Immature natural killer cell (primary cell): ENCODE measurements at places on chromosomes 16 and 17. TPM values are rescaled to one million over a fixed set of nuclear protein-coding genes. Genes with fewer than 3 reads are reported as not detected.

SEPTIN12 gene
- polyA plus RNA-seq, result not detected

CIITA gene
- 2.4 TPM for polyA plus RNA-seq

NKIRAS2 gene
- polyA plus RNA-seq, result 33.6 TPM

NETO2 gene
- 0.34 TPM for polyA plus RNA-seq

SMPD3 gene
- polyA plus RNA-seq, result 7.5 TPM

LONP2 gene
- polyA plus RNA-seq, result 9.7 TPM

FMNL1 gene
- 66.7 TPM for polyA plus RNA-seq

DNA sequence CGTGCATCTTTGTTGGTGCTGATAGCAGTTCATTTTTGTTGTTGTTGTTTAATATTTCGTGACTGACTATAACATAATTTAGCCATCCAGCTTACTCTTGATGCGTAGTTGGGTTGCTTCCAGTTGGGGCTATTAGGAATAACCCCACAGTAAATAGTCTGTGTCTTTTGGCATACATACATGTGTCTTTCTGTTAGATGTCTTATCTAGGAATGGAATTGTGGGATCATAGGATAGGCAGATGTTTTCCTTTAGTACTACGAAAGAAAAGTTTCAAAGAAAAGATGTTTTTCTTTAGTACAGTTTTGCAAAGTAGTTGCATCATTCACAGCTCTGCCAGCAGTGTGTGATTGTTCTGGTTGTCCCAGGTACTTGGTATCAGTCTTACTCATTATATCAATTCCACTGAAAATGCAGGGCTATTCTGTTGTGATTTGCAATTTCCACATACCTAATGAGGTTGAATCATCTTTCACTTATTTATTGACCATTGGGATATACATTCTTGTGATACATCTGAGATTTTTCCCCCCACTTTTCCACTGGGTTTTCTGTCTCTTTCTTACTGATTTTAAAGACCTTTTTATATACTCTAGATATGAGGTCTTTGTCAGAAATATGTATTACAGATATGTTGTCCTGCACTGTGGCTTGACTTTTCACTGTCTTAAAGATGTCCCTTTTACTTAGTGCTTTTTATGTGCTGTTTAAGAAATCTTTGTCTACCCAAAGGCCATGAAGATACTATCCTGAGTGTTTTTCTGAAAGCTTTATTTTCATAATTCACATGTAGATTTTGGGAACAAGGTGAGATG, 173.3 kb downstream of the MRTFB start:
- DNase-seq, result no peak

GRCh38 chr16:68081861-68082628, 3.1 kb upstream of the NFATC3 start:
- DNase-seq, result no peak

DNA sequence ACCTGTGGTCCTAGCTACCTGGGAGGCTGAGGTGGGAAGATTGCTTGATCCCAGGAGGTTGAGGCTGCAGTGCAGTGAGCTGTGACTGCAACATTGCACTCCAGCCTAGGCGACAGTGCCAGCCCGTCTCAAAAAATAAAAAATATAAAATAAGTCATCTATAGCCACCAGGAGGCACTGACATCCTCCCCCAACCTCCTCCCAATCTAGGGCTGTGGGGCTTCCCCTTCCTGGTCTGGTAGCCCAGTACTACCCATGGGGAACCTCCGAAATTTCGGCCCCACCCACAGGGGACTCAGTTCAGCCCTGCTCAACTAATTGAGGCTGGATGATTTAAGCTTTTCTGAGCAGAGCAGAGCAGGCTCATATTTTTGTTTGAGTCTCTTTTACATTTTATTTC, 3.2 kb downstream of the ZSCAN10 start:
- DNase-seq, result peak; percentile 62

DNA sequence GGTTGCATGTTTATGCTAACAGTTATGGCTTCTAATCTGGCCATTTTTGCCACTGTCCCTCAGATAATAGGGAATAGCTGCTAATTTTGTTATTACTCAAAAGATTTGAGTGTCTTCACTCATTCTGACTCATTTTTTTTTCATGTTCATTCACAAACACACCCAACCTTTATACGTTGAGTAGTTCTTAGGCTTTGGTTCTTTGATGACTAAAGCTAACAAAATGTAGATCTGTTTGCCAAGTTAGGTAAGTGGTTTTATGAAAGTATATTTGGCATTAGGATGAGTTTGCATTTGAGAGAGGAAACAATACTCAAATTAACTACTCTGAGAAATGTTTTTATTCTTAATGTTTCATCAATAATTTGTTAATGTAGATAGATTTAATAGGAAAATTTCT, 3.6 kb downstream of the MAP2K4 start:
- DNase-seq, result no peak

- no peak for DNase-seq
These were observed at the start of gene USH1G for GRCh38 chr17:74922694-74923537. USH1G (minus strand) TSS chr17:74923255; CDS start chr17:74923073, 182 bp downstream.

- no peak for DNase-seq
These were observed 8.0 kb upstream of the AKTIP start for GRCh38 chr16:53511084-53511402.

DNA sequence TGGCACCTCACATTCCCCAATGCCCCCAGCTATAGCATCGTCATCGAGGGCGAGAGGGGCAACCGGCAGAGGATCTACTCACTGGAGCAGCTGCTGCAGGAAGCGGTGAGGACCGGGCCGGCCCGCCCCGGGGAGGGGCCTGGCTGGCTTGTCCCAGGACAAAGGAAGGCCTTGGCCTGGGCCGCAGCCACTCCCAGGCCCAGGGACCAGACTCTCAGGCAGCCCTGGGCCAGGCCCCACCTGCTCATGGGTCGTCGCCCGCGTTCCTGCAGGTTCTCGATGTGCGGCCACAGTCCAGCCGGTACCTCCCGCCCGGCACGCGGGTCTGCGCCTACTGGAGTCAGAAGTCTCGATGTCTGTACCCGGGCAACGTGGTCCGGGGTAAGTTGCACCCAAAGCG, 53.4 kb downstream of the ACTG1 start:
- no peak for DNase-seq

GRCh38 chr17:12627781-12628451, 37.8 kb upstream of the MYOCD start:
- no peak for DNase-seq

DNA sequence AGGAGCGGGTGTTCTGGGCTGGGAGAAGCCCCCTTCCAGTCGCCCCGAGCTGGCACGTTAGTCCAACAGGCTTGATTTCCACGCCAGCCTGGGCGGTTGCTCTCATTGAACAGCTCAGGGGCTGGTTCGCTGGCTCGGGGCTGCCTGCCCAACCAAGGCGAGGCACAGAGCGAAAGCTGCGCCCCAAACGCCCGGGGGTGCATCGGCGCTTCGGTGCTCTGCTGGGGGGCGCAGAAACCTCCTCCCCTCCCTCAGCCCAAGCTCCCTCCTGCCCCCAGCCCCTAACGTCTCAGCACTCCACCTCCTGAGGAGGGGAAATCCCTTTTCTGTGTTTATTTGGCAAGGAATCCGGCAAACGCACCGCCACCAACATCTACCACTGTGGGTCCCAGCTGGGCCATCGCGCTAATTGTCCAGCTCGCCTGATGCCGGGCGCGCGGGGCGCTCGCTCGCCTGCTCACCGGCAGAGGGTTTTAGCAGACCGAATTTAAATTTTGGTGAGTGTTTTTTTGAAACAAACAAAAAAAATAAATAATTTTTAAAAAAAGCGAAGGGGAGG, 29.5 kb upstream of the RBFOX1 start:
- DNase-seq, result no peak

GRCh38 chr17:27453471-27453870, 2.8 kb upstream of the KSR1 start:
- DNase-seq, result peak; percentile 30

GRCh38 chr17:40497695-40498094, 3.7 kb downstream of the TNS4 start:
- DNase-seq, result no peak
